ENCODE measurements at places on chromosomes 5 and 9.
A peak's percentile ranks its signal among the peaks of the same experiment; 100 is the strongest.

- DNase-seq, result no peak
These were observed 163.7 kb downstream of the ALDH1A1 start for GRCh38 chr9:72788966-72789735.

DNA sequence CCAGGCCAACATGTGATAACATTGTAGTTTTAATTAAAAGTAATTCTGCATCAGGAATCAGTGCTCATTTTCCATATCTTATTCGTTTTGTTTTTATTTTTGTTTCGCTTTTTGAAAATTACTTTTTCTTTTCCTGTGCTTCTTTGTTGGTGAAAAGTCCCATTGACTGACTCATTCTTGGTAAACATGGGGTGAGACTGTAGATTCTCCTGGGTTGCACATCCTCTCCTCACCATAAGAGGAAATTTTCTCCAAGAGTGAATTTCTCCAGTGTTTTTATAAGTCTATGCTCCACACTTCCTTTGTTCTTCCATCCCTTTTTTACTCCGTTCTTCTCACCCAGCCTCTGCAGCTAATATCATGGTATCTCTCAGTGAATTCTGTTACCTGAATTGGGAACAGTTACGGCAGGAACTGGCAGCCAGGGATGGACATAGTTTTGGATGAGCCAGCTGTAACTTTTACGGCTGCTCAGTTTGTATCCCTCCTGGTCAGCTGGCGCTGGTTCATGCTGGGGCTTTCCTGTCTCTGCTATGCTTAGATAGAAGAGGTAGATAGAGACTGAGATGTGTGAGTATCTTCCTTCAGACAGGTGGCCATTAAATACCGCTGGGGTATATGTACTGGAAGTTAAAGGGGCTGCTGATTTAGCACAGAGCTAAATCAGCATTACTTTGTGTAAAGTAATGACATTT lies 80.0 kb downstream of the MAN2A1 start:
- no peak for DNase-seq

DNA sequence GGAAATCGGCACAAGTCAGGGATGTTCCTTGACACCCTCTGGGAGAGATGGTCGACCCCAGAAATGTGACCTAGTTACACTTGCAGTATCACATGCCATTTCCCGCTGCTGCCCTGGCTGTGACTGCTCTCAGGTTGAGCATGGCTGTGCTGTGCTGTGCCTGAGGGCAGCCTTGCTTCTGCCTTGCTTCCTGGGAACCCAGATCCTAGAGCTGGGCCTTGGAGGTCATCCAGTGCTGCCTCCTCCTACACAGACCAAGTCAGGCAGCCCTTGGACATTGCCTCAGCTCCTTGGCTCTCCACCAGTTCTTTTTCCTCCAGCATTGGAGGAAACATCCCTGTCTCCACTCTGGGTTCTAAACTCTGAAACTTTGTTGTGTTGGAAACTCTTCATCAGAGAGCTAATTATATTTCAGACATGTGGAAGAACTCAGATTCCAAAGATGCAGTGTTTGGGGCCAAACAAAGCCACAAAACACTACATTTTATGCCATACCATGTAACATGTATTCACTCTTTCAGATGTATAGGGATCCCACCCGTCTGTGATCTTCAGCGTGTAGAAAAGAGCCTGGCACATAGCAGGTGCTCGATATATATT lies 6.1 kb downstream of the MAMDC2 start:
- no peak for DNase-seq

DNA sequence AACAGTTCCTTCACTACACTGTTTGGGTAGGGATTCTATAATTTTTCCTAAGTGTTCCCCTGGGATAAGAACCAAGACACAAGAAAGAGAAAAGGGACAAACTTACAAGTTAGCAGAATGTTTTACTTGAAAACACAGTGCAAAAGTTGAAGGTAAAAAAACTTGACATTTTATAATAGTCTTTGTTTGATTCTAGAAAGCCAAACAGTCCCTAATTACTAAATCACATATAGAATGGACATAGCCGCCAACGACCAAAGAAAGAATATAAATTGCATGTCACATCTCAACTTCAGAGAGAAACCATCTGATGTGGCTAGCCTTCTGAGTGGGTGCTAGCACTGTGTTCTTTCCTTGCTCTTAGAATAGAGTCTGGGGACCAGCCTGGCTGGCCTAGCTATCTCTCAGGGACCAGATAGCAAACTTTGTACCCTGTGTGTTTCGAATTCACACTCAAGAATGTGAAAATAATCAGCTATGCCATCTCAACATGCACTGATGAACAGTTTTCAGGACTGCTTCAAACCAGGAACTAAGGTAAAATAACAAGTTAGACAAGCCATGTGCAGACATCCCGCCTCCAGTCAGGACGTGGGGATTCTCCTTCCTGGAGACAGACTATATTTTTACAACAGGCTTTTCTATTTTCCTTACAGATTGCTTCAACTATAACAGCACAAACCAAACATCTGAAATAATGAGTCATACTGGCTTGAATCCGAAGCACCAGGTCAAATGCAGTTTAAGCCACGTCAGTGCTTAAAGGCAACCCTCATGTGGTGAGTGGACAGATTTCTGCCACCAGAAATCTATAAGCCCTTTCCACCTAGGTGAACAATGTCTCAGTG lies 53.7 kb downstream of the LHFPL2 start:
- DNase-seq, result peak; percentile 50

- no peak for DNase-seq
These were observed 3.9 kb upstream of the PHF24 start for GRCh38 chr9:34954225-34954624.

DNA sequence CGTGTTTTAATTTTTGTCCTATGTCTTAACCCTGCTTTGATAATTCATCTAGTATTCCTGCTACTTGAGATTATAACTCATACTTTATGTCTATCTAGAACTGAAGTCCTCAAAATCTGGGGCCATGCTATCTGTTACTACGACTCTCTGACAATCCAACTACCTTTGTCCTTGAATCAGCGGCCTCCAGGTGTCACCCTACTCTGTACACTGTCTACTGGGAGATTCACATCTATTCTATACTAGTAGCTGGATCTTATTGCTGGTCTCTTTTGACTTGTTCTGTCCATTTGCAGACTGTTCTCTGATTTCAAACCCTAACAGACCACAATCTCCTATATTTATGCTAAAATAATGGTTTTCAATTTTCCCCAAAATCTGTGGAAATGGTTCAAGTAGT lies 225.5 kb upstream of the ELAVL2 start:
- no peak for DNase-seq

GRCh38 chr5:150848271-150848670 lies 1.9 kb downstream of the IRGM start:
- no peak for DNase-seq

All from inflammatory macrophage treated with lipopolysaccharide for 1 hour (primary cell).